ENCODE measurements at places on chromosomes 1 and 21.

GRCh38 chr1:235105051-235106043 lies 23.3 kb downstream of the TOMM20 start:
- no peaks in the 10 kb centered on the region for H3K27me3 ChIP-seq
- no peak overlapping the region for H3K27ac ChIP-seq
- H3K36me3 ChIP-seq: peaks cover 27% of the 10 kb centered on the region
- DNase-seq: no peak
- no peak overlapping the region for H3K4me3 ChIP-seq

DNA sequence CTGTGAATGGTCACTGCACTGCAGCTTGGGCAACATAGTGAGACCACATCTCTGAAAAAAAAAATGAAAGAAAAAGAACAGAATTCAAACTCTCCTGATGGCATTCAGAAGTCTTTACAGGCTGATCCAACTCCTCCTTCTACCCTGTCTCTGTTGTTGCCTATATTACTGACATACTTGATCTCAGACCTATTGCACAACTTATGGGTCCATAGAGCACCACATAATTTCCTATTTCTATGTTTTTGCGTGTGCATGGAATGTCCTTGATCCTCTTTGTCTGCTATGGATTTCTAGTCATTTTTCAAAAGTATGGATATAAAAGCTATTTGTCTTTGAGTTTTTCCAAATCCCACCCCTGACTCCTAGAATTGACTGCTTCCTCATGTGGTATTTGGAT lies 22.4 kb upstream of the CYP2J2 start:
- no peak for DNase-seq
- H3K36me3 ChIP-seq: no peaks in the 10 kb centered on the region
- no peaks in the 10 kb centered on the region for H3K27me3 ChIP-seq
- peaks cover 2% of the 10 kb centered on the region for H3K4me1 ChIP-seq
- H3K27ac ChIP-seq: no peak overlapping the region
- H3K4me3 ChIP-seq: no peak overlapping the region

GRCh38 chr1:182839209-182840066 lies at the start of gene DHX9:
TSS of gene DHX9 (plus strand) at chr1:182839347. CDS start at chr1:182842567, 3,220 bp downstream.
- peak within 1 kb of the TSS; percentile 96 for H3K27ac ChIP-seq
- H3K36me3 ChIP-seq: peaks cover 10% of the 10 kb centered on the region
- DNase-seq: peak; percentile 97
- H3K4me3 ChIP-seq: peak within 1 kb of the TSS; percentile 79
- H3K27me3 ChIP-seq: no peaks in the 10 kb centered on the region

GRCh38 chr1:15574741-15575140 lies 10.1 kb downstream of the AGMAT start:
- H3K27ac ChIP-seq: no peak overlapping the region
- no peak for DNase-seq
- H3K4me3 ChIP-seq: no peak overlapping the region
- H3K36me3 ChIP-seq: peaks cover 16% of the 10 kb centered on the region
- peaks cover 9% of the 10 kb centered on the region for H3K4me1 ChIP-seq

DNA sequence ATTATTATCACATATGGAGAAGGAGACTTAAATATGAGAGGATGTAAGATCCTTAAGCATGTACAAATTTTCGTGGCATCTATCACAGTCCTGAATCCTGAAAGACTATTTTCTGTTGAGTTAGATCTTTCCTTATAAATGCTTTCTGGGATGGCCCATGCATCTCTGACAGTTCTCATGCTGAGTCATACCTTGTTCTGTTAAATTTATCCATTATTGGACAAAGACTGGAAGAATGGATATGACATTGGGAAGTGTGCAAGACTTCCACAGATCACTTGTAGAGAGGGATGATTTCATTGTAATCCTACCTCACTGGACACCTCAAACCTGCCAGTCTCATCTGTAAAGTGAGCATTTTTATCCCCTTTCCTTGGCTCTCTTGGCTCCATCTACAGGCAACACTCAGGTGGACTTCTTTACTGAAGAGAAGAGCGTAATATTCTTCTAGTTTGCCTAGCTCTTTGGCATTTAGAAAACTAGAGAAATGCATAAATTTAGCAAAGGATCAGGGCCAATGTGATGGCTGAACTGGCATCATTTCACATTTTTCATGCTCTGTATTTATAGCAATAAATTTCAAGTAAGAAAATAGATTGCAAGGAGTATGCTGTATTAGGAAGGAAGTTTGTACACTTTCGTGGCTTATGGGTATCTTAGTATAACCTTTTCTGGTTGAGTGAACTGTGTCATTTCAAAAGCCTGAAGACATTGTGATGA lies 128.2 kb downstream of the NFIA start:
- no peaks in the 10 kb centered on the region for H3K36me3 ChIP-seq
- DNase-seq: no peak

DNA sequence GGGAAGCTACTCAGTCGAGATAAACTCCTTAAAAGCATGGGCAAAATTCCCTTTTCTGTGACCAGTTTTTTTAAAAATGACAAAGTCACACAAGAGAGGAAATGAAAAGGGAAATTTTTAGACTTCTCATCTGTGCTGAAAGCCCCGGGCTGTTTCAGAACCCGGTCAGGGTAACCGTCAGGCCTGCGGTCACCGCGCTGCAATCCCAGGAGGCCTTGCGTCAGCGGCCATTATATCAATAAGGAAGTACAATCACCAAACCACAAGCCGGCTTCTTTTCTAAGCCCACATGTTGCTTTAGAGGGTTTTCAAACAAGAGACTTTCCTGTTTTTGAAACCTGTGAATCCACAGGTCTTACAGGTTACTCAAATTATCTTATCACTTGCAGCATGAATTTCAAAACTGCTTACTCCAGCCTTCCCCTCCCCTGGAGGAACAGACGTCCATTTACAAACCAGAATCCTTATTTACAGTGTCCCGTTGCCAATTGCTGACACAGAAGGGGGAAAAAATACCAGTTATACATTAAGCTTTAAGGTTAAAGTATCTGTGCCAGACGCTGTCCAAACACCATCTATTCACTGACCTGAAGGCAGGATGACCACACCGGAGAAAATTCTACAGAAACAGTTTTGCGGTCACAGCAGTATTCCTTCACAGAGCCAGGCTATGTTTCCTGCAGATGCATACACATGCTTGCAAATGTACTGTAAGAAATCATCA lies 165.3 kb downstream of the TOMM20 start:
- H3K4me1 ChIP-seq: peaks cover 52% of the 10 kb centered on the region
- no peaks in the 10 kb centered on the region for H3K27me3 ChIP-seq
- DNase-seq: peak; percentile 89
- no peak overlapping the region for H3K4me3 ChIP-seq
- peak overlapping the region; percentile 82 for H3K27ac ChIP-seq
- H3K36me3 ChIP-seq: no peaks in the 10 kb centered on the region

DNA sequence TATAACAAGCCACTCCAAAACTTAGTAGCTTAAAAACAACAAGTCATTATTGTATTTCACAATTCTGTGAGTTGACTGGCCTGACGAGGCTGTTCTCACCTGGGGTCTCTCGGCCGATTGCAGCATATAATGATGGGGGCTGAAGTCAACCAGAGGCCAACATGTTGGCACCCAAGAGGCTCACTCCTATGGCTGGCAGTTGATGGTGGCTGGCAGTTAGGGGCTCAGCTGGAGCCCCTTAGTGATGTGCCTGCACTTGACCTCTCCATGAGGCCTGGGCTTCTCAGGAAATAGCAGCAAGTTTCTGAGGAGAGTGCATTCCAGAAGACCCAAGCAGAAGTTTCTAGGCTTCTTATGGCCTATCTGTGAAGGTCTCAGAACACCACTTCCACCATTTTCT lies 459.4 kb downstream of the NPHP4 start:
- no peaks in the 10 kb centered on the region for H3K36me3 ChIP-seq
- H3K27ac ChIP-seq: no peak overlapping the region
- H3K4me1 ChIP-seq: no peaks in the 10 kb centered on the region
- H3K27me3 ChIP-seq: peaks cover 12% of the 10 kb centered on the region

GRCh38 chr1:38256072-38256471 lies 209.5 kb upstream of the POU3F1 start:
- H3K4me3 ChIP-seq: no peak overlapping the region
- H3K4me1 ChIP-seq: no peaks in the 10 kb centered on the region
- DNase-seq: no peak
- peaks cover 8% of the 10 kb centered on the region for H3K27me3 ChIP-seq

GRCh38 chr1:10819198-10819901 lies 22.9 kb upstream of the CASZ1 start:
- H3K36me3 ChIP-seq: no peaks in the 10 kb centered on the region
- DNase-seq: no peak
- peak overlapping the region; percentile 56 for H3K27ac ChIP-seq
- peaks cover 8% of the 10 kb centered on the region for H3K27me3 ChIP-seq
- H3K4me3 ChIP-seq: no peak overlapping the region

DNA sequence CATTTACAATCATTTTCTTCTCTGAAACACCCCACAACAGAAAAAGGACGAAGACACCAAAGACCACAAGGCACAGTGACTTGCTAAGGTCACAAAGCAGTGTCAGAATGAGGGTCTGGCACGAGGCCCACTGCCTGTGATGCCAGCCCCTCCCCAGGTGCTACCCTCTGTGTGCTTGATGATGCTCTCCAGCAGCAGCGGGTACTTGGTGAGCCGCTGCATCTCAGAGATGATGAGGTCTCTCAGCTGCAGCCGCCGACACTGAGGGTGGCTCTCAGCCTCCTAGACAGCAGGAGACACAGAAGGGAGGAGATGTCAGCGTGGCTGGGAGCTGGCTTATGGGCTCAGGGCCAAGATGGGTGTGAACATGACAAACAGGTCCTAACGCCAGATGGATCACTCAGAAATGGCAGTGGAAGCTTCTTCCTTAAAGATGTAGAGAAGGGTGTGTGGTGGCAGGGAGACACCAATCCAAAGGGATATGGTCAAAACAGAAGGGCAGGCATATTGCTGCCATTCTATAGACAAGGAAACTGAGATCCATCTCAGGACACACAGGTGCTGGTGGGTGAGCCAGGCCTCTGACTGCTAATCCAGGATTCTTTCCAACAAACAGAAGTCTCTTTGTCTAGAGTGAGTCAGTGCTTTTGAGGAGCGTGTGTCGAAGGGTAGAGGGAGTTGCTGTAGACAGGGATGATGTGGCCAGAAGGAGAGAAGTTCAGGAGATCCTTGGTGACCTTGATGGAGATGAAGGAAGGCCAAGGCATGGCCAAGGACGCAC lies 25.6 kb downstream of the LRRC71 start:
- no peaks in the 10 kb centered on the region for H3K4me1 ChIP-seq
- peaks cover 100% of the 10 kb centered on the region for H3K36me3 ChIP-seq
- no peaks in the 10 kb centered on the region for H3K27me3 ChIP-seq
- DNase-seq: no peak

GRCh38 chr1:207903053-207903452 lies 7.9 kb downstream of the CD34 start:
- H3K36me3 ChIP-seq: no peaks in the 10 kb centered on the region
- H3K4me3 ChIP-seq: no peak overlapping the region
- no peaks in the 10 kb centered on the region for H3K27me3 ChIP-seq
- peaks cover 17% of the 10 kb centered on the region for H3K4me1 ChIP-seq

- peaks cover 55% of the 10 kb centered on the region for H3K4me1 ChIP-seq
- no peak for DNase-seq
- peaks cover 15% of the 10 kb centered on the region for H3K36me3 ChIP-seq
- no peaks in the 10 kb centered on the region for H3K27me3 ChIP-seq
- H3K27ac ChIP-seq: no peak overlapping the region
Measured at GRCh38 chr1:86714159-86714558, 9.8 kb downstream of the SH3GLB1 start.

Data from suprapubic skin (tissue), 4 donors.